Calu3 (cell line): ENCODE measurements at places on chromosomes 7 and 10. TPM values are rescaled to one million over a fixed set of nuclear protein-coding genes. Genes with fewer than 3 reads are reported as not detected.

Gene MLXIPL
- 1.1 and 3.0 TPM in 2 replicates for total RNA-seq

GRCh38 chr7:143480501-143480900 is 2.8 kb downstream of the TAS2R41 start:
- no peaks in the 10 kb centered on the region for H3K27me3 ChIP-seq
- H3K27ac ChIP-seq, result no peak overlapping the region
- no peaks in the 10 kb centered on the region for H3K4me1 ChIP-seq
- H3K4me3 ChIP-seq, result no peak overlapping the region

DNA sequence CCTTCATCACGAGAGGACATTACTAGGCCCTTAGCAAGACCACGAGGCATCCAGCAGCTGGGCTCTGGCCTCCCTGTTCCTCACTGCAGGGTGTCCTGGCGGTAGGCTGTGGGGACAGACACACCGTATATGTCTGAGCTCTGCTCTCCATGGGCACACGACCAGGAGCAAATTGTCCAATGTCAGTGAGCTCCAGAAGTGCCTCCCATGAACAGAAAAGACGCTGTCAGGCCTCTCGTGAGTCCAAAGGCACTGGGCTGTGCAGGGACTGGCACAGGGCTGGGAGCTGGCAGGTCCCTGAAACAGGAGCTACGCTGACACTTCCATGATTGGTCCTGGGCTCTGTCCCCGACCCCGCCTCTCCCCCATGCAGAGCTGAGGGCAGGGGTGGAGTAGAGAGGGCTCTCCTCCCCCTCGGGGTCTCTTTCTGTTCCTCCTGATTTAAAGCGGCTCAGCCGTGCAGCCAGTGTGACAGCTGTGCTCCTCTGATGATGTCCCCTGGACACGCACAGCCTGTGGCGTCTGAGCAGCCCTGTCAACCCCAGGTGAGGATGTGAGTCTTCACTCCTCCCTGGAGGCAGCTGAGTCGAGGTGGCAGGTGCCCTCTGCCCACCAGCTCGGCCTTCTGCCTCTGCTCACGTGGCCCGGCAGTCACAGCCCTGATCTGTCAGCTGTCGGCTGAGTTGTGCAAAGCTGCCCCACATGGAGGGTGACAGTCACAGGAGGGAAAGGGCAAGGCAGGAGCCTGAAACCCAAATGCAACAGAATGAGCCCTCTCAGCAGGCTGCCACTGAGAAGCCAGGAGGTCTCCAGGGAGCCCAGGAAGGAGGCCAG is 13.0 kb downstream of the ANTXRL start:
- H3K36me3 ChIP-seq, result no peaks in the 10 kb centered on the region
- H3K4me3 ChIP-seq, result no peak overlapping the region
- peaks cover 25% of the 10 kb centered on the region for H3K27me3 ChIP-seq
- H3K27ac ChIP-seq, result no peak overlapping the region
- H3K4me1 ChIP-seq, result no peaks in the 10 kb centered on the region

DNA sequence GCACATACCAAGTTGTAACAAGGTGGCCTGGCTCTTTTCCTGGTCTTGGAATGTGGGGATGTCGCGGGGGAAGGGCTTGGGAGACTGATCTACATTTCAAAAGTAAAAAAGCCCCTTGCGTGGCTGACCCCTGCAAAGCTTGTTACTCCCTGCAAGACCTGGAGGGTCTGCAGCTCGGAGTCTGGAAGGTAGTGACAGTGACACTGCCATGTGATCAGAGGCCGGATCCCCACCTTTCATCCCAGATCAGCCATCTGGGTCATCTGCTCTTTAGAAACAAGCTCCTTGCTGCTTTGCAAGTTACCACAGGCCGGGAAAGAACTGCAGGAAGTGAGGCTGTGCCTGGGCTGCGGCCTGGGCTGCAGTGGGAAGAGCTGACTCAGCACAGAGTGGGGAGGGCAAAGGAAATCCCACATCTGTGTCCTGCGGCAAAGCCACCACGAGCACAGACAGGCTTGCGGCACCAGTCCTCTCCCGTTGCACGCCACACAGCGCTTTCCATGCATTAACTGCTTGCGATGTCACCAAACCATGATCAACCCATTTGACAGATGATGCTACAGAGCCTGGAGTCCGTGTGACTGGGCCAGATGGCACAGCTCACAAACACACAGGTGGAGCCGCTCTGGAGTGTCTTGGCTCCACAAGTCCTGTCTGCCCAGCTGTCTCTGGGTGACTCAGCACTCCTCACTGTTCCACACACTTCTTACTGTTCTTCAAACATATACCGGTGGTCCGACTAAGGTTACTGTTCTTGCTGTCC is 97.7 kb downstream of the SH3PXD2A start:
- H3K27ac ChIP-seq, result no peak overlapping the region
- no peak for DNase-seq
- no peaks in the 10 kb centered on the region for H3K36me3 ChIP-seq
- peaks cover 30% of the 10 kb centered on the region for H3K27me3 ChIP-seq

GRCh38 chr10:117757086-117757720 is 214.7 kb downstream of the EMX2 start:
- no peak overlapping the region for H3K4me3 ChIP-seq
- H3K27me3 ChIP-seq, result peaks cover 31% of the 10 kb centered on the region
- H3K4me1 ChIP-seq, result no peaks in the 10 kb centered on the region
- no peak overlapping the region for H3K27ac ChIP-seq

DNA sequence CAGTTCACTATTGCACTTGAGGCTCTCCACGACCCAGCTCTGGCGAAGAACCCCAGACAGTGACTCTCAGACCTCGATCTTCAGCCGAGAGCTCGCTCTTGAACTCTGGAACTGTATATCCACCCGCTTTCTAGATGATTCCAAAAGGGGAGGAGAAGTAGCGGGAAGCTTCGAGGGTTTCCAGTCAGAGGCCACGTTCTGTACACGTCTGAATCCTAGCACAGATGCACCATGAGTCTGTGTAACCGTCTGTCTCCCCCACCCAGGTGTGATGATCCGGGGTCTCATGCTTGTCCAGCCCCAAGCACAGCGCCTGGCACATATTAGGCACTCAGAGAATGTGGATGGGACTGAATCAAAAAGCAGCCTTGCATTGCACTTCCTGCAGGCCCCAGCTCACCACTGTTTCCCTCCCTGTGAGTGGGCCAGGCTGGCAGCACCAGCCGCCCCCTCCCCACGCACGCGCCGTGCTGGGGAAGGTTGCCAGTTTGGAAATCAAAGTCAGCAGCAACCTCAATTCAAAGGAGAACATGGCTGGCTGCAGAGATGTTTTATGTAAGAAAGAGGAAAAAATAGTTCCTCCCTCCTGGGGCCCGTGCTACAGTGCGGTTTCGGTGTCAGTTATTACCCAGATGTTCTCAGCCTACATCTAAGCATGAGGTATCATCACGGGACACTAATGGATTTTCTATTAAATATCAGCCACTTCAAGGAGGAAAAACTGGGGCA is 5.7 kb downstream of the GRID2IP start:
- DNase-seq, result no peak
- H3K27me3 ChIP-seq, result peaks cover 37% of the 10 kb centered on the region
- H3K4me1 ChIP-seq, result no peaks in the 10 kb centered on the region
- no peak overlapping the region for H3K4me3 ChIP-seq
- no peaks in the 10 kb centered on the region for H3K36me3 ChIP-seq
- no peak overlapping the region for H3K27ac ChIP-seq
